Kidney (tissue), 22 donors: ENCODE measurements at places on chromosomes 13 and 19. TPM values are rescaled to one million over a fixed set of nuclear protein-coding genes. Genes with fewer than 3 reads are reported as not detected.

The NECTIN2 gene
- 110 TPM for total RNA-seq

The WDR62 gene
- 0.69 TPM for total RNA-seq

DNA sequence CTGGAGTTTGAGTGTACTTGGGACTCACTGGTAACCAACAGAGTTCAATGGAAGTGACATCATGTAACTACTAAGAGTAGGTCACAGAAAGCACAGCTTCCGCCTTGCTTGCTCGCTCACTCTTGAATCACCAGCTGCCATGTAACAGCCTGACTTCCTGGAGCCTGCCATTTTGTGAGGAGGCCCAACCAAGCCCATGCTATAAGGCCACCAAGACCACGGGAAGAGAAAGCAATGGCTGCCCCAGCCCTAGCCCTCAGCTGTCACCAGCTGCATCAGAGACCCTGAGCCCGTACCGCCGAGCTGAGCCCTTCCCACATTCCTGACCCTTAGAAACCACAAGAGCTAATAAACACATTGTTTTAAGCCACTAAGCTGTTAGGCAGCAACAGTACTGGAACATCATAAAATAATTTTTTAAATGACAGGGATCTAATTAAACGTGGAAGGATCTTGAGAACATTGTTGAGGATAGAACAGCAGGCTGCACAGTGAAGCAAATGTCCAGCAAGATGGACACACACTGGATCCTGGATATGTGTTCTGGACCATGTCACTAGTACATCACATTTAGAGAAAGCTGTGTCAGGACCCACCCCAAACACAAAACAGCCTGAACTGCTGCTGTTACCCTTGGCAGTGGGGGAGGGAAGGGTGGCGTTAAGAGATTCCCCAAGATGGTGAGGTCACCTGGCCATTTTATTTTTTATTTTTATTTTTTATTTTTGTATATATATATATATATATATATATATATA is 21.7 kb upstream of the LDLR start:
- DNase-seq, result no peak

DNA sequence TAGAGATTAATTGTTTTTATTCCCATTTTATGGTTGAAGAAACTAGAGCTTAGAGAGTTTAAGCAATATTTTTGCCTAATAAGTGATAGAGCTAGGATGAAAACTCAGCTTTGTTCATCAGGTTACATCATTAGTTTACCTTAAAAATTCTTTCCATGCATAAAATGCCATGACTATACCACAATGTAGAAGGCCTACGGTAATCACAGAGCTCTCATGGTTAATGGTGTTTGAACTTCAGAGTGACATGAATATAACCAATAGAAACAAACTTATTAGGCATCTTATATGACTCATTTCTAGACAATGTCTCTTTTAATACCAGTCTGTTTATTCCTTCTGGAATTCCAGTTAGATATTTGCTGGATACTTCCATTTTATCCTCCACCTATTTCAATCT is 78.5 kb downstream of the FGF9 start:
- DNase-seq, result no peak

The PEG3 gene
- 8.7 TPM for total RNA-seq

- DNase-seq, result no peak
Measured at GRCh38 chr13:77310579-77311279, 16.2 kb downstream of the MYCBP2 start.

DNA sequence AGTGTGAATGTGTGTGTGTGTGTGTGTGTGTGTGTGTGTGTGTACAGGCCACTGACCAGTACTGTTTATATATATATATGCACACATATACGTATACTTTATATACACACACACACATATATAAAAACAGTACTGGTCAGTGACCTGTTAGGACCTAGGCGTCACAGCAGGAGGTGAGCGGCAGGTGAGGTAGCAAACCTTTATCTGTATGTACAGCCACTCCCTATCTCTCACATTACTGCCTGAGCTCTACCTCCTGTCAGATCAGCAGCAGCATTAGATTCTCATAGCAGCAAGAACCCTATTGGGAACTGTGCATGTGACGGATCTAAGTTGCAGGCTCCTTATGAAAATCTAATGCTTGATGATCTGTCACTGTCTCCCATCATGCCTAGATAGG is 34.5 kb downstream of the TBC1D4 start:
- no peak for DNase-seq

GRCh38 chr19:44644402-44645016 is 799 bp downstream of the PVR start:
- peak; percentile 78 for DNase-seq

DNA sequence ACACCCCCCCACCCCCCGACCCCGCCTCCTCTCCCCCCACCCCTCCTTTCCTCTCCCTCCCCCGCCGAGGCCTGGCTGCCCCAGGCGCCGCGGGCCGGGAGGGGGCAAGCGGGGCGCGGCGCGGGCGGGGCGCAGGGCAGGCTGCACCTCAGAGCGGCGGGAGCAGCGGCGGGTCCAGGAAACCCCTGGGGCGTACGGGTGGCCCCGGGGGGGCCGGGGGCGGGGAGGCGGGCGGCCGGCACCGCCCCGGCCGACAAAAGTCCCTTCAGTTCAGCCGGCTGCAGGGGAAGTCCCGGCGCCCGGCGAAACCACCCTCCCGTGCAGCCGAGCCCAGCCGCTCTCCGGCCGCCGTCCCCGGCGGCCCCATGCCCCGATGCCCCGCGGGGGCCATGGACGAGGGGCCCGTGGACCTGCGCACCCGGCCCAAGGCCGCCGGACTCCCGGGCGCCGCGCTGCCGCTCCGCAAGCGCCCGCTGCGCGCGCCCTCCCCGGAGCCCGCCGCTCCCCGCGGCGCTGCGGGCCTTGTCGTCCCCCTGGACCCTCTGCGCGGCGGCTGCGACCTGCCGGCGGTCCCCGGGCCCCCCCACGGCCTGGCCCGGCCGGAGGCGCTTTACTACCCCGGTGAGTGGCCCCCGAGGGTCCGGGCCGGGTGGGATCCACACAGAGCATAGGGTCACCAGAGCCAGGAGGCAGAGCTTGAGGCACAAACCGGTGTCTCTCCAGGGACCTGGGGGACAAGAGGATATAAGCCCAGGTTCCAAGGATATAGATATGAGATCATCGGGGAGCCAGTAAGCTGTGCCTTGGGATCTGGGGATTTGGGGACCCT is at the start of gene BCL3:
TSS of gene BCL3 (plus strand) at position 283 of the 829 bp plus-strand sequence. CDS start at position 366, 83 bp downstream.
- DNase-seq, result peak; percentile 72

DNA sequence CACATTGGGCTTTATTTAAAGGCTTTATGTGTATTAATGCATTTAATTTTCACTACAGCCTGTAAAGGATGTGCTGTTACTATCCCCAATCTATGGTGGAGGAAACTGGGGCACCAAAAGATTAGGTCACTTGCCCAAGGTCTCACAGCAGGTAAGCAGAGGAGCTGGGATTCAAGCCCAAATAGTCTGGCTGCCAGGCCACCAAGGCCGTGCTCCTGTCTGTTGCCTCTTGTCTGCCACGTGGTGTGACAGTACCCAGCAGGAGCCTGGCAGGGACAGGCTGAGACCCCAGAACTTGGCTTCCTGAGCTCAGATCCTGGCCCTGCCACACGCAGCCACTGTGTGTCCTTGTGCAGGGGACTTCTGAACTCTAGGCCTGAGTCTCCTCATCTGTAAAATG is 4.5 kb downstream of the NTN5 start:
- DNase-seq, result no peak

- DNase-seq, result no peak
Measured at GRCh38 chr19:50178320-50178719, 15.2 kb upstream of the IZUMO2 start.

GRCh38 chr13:46598140-46598819 is 45.3 kb downstream of the LRCH1 start:
- no peak for DNase-seq

- no peak for DNase-seq
Measured at GRCh38 chr19:1901940-1902404, 3.2 kb upstream of the ADAT3 start.

DNA sequence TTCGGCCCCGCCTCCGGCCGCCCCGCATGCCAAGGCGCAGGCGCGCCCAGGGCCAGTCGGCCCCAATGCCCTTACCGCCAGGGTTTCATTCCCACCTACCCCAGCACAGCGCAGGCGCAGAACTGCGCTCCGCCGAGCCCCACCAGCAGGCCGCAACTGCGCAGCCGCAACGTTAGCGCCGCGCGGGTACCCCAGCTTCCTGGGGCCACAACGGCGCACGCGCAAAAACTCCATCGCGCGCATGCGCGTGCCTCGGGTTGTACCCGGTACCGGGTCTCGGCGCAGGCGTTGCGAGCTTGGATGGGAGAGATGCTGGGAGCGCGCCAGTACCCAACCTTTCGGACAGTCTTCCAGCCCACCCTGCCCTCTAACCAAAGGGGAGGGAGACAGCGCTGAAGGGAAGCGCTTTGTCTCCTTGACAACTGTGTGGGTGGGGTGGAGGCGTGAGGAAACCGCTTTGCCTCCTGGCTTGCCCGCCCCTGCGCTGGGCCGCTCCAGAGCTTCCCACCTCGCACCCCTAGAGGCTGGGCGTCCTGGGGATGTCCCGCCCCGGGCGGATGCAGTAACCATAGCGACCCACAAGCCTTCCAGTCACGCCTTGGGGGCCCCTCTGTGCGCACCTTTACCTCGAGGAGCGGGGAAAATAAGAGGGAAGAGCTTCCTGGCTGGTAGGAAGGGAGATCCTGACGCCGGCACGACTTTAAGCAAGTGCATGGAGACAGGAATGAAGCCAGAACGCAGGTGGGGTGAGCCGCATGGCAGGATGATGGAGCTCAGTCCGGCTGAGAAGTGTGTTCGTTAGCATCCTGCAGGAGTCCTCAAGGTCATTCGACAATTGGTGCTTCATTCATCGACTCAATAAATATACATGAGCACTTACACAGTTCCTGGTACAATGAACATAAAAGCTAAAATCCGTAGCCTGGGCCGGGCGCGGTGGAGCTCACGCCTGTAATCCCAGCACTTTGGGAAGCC is 525 bp upstream of the MYPOP start:
- peak; percentile 99 for DNase-seq

DNA sequence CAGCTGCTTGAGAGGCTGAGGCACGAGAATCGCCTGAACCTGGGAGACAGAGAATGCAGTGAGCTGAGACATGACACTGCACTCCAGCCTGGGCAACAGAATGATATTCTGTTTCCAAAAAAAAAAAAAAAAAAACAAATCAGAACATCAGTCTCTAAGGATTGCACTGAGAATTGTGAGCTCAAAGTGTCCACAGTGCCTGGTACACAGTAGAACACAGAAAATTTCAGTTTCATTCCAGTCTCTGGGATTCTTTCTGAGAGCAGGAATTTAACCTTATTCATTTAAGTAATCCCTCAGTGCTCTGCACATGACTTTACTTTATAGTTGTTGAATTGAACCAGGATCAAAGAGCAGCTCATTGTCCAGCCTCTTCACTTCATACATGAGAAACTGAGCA is 25.9 kb upstream of the GATAD2A start:
- DNase-seq, result no peak

- no peak for DNase-seq
Measured at GRCh38 chr13:76874479-76874878, 11.7 kb downstream of the KCTD12 start.

GRCh38 chr19:44856421-44857083 is 10.5 kb downstream of the NECTIN2 start:
- no peak for DNase-seq

DNA sequence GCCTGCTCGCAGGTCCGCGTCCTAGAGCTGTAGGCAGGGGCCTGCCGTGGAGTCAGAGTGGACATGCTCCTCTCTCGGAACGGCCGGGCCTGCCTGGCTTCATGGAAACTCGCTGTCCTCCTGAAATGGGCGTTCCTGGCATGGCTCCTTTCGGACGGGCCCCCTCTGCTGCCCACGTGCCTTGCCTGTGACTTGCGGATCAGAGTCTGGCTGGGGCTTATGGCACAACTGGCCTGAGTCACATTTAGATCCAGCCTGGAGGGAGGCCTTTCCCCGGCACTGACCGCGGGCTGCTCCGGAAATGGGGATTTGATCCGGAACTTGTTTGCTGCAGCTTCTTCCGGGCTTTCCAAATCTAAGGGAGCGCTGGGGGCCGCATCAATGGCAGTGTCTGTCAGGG is 28.1 kb downstream of the THSD1 start:
- DNase-seq, result no peak

DNA sequence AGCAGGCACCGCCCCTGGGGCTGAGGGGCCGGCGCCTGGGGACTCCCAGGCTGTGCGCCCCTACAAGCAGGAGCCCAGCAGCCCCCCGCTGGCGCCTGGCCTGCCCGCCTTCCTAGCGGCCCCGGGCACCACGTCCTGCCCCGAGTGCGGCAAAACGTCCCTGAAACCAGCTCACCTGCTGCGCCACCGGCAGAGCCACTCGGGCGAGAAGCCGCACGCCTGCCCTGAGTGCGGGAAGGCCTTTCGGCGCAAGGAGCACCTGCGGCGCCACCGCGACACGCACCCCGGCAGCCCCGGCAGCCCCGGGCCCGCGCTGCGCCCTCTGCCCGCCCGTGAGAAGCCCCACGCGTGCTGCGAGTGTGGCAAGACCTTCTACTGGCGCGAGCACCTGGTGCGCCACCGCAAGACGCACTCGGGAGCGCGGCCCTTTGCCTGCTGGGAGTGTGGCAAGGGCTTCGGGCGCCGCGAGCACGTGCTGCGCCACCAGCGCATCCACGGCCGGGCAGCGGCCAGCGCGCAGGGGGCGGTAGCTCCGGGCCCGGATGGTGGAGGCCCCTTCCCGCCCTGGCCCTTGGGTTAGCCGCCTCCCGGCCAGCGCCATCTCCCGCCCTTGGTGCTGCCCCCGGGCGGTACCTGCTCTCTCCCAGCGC is 16.1 kb upstream of the GALP start:
- DNase-seq, result no peak

- DNase-seq, result peak; percentile 99
Measured at GRCh38 chr19:14419106-14419813, at the start of gene DDX39A. DDX39A (minus strand) TSS chr19:14419341; CDS start chr19:14413220, 6,121 bp downstream.

GRCh38 chr19:31906111-31906871 is 439.1 kb upstream of the ZNF507 start:
- DNase-seq, result no peak

The TMEM59L gene
- 5.9 TPM for total RNA-seq

The BRSK1 gene
- total RNA-seq, result 6.5 TPM

DNA sequence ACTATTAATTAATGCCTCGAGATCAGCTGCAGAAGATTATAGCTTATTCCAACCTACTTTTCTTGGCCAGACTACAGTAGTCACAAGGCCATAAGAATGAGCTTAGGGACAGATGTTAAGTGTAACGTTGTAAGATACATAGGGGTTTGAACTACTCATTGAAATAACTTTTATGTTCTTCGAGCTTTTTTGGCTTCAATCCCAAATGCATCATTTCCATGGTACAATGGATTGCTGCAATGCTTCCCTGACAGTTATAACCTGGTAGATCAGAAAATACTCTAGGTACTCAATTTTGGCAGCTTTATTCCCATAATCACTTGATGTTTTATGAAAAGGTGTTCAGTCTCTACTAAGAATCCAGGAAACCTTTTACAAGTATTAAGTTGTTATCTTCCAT is 2216.7 kb upstream of the PCDH20 start:
- no peak for DNase-seq

The PGPEP1 gene
- total RNA-seq, result 54.5 TPM

DNA sequence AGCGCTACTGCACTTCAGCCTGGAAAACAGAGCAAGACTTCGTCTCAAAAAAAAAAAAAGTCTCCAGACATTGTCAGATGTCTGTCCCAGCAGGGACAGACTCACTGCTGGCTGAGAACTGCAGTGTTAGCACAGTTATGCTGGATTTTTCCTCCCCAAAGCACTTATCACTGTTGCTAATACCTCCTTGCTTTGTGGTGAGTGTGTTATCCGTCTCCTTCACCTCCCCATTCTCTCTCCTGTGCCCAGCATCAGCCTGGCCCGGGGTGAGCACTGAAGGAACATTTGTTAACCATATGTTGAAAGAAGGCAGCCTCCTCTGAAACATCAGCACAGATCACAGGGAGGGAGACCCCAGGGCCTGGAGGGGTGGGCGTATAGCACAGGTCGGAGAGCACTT is 11.3 kb downstream of the MYO9B start:
- DNase-seq, result no peak
